ENCODE measurements at places on chromosomes 2 and 18.

GRCh38 chr2:218345491-218346236, 11.0 kb upstream of the CATIP start:
- DNase-seq: no peak

DNA sequence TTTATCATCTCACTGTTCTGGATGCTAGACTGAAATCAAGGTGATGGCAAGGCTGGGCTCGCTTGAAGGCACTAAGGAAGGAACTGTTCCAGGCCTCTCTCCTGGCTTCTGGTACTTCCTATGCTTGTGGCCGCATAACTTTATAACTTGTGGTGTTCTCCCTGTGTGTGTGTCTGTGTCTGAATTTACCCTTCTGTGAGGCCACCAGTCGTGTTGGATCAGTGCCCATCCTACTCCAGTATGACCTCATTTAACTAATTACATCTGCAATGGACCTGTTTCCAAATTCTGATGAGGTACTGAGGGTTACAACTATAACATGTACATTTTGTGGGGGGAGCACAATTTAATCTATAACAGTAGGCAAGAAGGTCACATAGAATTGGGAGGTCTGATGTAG, 41.6 kb downstream of the LYPD6B start:
- no peak for DNase-seq

DNA sequence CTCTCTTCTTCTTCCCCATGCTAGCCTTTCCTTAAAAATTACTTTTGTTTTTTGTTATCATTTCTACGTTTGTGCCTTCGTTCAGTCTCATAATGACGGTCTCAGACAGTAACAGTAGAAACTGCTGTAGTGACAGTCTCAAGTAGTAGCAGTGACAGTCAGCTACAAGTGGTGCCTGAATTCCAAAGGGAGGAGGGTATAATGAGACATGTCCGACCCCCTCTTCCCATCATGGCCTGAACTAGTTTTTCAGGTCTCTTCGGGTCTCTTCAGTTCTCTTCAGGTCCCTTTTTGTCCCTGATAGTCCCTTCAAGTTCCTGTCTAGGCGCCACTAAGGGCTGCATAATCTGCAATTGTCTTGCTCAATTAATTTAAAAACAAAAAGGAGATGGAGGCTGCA, 12.6 kb downstream of the TMEM131 start:
- no peak for DNase-seq

GRCh38 chr2:143451642-143452281, 322.5 kb downstream of the ARHGAP15 start:
- DNase-seq: no peak

DNA sequence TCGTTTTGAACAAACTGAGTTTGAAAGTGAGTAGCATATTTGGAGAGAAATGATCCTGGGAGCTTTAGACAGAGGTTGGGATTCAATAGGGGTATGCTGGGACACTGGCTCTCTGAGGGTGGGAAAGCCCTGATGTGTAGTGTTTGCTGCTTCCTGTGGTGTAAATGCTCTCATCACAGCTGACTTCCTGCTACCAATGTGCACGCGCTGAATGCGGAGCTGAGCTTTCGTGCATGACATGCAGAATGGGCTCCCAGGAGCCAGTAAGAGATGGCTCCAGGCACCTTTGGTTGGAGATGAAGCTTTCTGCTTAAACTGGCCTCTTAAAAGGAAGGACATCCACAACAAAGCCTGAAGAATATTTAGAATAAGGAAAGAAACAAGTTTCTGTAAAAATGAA, 224.1 kb upstream of the CCDC150 start:
- peak; percentile 7 for DNase-seq

DNA sequence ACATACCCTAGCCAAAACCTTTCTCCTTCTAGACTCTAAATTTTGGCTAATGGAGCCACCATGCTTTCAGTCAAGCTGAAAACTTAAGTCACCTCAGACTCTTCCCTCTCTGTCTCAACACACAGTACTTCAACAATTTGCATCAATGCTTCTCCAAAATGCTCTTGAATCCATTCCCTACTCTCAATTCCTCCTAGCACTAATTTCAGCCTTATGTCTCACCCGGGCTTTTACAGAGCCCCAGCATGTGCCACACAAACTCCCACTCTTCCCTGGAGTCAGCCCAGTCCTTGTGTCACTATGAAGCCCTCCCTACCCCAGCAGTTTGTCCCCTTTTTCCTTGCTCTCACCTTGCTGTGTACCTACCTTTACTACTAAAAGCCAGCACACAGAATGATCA, 38.7 kb downstream of the AAK1 start:
- DNase-seq: no peak
